ENCODE measurements at places on chromosomes 2 and 18.

DNA sequence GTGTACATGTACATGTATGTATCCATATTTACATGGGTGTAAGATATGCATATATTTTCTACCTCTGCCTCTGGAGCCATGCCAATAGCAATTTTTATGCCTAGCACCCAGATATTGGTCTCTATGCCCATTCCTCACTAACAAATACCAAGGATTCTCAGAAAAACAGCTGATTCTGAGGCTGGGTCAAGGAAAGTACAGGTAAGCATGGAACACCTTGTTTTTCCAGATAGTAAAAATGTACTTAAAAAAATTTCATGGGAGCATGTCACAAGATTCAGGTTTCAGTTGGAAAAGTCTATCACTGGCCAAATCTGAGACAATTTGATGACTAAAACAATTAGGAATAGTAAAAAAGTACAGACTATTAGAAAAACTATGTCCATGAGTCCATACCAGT is 114.5 kb upstream of the MAPRE2 start:
- no peak for DNase-seq

DNA sequence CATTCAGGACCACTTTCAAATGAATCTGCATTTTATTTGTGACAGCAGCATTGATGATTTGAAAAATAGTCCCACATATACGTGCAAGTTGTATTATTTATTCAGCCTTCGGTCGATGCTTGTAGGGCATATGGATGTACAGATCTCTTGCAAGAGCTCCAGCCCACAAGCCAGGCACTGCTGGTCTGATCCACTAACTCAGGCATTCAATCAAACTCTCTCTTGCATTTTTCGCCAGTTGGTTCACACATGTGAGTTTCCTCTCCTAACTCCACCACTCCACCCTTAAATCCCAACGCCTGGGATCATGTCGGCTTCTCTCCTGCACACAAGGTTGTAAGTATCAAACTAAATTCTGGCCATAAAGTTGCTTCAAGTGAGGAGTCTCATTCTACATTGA is 318.7 kb downstream of the CYP26B1 start:
- no peak for DNase-seq

- DNase-seq, result no peak
Observed at GRCh38 chr2:203543898-203544328, 8.8 kb upstream of the RAPH1 start.

GRCh38 chr2:19287324-19287723 is 71.1 kb downstream of the OSR1 start:
- no peak for DNase-seq

- DNase-seq, result peak; percentile 21
Observed at GRCh38 chr2:100482741-100483140, 12.5 kb downstream of the NMS start.

DNA sequence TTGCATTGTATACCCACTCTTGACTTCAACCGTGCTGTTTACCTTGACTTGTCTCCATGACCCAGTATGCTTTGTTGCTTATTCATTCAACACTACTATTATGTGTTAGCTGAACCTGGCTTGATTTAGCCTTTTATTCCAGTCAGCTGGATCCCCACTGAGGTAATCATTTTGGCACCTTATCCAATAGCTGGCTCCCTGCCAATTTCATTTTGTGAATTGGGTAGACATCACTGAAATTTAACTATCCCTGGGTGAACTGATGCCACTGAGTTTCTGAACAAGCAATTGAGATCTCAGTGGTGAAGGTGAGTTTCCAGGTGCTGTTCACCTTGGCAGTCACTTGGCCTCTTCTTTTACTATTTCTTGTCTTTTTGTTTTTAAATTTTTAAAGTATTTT is 584.3 kb downstream of the ADCYAP1 start:
- DNase-seq, result no peak

DNA sequence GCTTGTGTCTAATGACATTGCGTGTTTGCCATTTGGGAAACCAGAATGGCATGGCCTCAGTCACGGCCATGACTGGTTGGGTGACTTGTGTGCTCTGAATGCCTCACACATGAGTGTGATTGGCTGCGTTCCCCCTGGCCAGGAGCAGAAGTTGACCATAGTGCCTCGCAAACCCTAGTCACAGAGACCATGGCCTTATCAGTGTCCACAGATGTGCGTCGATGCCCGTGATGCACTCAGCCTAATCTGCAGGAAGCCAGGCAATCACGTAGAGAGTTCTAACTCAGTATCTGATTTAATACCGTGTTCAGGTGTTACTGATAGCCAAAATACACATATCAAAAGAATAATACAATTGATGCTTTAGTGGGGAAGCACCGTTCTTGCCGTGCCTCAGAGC is 64.0 kb downstream of the BOLA3 start:
- no peak for DNase-seq

DNA sequence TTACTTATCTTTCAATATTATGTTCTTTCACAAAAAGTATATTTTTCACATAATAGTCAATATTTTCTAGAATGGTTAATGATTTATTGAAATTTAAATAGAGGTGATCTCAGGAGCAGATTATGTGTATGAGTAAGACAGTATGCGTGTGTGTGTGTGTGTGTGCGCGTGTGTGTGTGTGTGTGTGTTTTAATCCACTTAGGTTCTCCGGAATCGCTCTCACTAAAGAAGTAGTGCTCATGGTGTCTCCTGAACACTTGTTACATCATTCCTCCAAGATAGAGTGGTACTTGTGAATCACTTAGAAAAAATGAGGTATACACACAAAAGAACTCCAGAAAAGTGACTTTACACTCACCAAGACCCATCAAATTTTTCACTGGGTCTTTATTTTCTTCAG is 91.0 kb upstream of the KCNH7 start:
- DNase-seq, result no peak

- no peak for DNase-seq
Observed at GRCh38 chr18:61628085-61628484, 264.7 kb downstream of the RNF152 start.

DNA sequence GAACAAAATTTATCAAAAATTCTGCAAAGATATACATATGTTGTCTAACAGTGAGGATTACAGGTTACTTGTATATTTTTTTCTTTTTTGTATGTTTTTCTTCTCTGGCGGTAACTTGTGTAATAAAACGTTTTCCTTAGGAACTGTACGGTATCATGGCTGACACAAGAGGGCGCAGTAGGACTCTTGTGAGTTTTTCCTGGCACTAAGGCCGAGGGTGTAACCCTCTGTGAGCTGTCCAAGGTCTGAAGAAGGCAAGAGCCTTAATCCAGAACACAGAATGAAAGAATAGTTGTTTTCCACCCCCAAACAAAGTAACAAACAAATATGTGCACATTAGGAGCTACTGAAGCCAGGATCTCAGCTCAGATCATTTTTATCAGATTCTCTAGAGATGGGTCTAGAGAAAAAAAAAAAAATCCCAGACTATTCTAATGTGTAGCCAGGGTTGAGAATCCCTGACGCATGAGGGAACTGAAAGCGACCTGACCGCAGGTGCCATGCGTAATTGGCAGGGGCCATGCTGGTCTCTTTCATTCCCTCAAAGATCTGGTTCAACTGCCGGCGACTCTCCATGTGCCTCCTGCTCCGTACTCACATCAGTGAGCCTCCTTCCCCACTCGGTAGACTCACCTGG is 27.0 kb downstream of the TMEM200C start:
- peak; percentile 45 for DNase-seq

- no peak for DNase-seq
Observed at GRCh38 chr18:75247611-75248421, 37.2 kb downstream of the TSHZ1 start.

DNA sequence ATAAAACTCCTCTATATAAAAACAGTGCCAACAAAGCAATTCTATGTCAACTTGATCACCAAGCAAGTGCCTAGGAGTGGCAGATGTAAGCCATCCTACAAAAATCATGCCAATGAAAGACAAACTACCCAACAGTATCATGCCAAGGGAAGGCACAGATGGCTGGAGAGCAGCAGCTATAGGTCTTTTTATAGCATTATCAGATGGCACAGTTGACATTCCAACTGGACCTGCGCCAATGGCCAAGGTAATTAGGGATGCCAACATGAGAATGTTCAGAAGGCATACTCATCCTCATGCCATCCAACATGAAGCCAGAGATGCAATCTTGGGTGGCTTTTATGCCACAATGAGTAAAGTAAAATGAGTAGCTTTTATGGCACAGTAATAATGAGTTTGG is 237.3 kb downstream of the OTX1 start:
- DNase-seq, result no peak

GRCh38 chr18:26630596-26630995 is 82.2 kb upstream of the KCTD1 start:
- DNase-seq, result no peak

DNA sequence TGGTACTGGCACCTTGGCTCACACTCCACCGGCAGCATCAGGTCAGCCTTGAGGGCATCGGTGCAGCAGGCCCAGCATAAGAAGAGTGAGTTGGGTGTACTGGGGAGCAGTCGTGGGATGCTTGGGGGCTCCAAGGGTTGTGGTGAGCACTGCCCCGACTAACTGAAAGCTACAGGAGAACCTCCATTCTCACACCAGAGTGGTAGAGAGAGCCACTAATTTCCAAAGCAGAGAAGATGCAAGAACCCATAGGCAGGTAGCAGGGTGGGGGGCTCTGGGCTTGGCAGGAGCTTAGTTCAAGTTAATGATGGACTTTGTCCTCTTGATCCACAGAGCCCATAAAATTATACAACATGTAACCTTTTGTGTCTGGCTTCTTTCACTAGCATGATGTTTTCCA is 148.0 kb upstream of the SMAD2 start:
- DNase-seq, result no peak

DNA sequence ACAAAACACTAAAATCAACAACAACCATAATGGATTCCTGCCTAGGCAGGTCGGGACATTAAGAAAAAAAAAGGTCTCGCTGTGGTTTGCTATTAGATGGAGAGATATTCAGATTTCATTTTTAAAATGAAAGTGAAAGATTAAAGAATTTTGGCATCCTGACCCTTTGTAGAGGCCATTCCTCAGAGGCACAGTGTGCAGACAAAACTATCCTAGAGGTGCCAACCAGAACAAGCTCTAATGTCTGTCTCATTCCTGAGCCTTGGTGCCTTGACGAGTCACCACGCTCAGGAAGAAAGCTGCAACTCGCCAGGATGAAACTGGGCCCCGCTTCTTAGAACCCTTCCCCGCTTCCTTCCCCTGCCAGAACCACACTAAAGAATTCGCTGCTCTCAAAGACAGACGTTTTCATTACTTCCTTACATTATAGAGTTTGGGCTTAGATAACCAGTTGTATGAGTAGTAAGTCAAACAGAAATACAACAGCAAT is 156.0 kb downstream of the TGIF1 start:
- DNase-seq, result no peak

DNA sequence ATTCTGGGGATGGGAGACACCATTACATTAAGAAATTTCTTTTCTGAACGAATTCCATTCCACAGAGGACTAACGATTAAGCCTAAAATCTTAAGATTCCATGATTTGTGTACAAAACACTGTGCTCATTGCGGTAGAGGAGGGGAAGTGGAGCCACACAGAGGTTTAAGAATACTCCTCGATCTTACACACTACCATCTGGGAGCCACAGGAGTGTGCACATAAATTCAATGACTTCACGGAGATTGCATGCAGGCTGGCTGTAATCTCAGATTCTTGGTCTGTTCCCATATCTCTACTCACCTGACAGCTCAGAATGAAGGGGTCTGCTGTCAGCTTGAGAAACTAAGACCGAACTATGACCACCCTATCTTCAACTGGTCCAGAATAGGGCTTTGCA is 762 bp downstream of the VPS4B start:
- DNase-seq, result no peak

GRCh38 chr2:171244970-171245782 is 84.5 kb upstream of the TLK1 start:
- DNase-seq, result no peak

GRCh38 chr2:30510409-30510808 is 63.4 kb downstream of the LCLAT1 start:
- no peak for DNase-seq

GRCh38 chr18:78876868-78877267 is 102.8 kb upstream of the SALL3 start:
- DNase-seq, result no peak

DNA sequence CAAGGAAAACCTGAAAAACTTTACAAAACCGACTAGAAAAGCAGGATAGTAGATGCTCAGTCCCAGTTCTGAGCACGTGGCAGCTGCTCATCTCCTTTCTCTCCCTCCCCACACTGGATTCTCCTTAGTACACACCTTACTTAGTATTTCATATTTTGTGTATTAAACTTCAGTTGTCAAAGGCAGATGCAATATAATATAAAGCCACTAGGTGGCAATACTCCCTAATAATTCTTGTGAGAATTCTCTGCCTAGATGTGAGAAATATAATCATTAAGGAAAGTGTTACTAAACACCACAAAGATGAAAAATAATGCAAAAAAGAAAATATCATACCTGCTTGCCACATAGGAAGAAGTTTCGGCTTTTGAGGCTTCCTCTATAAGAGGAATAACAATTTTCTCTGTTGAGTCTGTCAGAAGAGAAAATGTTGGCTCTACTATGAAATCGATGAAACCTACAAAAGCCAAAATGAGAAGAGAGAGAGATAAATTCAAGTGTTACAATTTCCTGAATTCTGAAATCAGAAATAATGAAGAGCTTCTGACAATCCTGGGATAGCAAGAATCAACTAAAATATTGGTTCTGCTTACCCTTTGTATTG is 200.6 kb downstream of the PPP1R1C start:
- peak; percentile 4 for DNase-seq

- no peak for DNase-seq
Observed at GRCh38 chr18:4102901-4103300, 352.2 kb downstream of the DLGAP1 start.

DNA sequence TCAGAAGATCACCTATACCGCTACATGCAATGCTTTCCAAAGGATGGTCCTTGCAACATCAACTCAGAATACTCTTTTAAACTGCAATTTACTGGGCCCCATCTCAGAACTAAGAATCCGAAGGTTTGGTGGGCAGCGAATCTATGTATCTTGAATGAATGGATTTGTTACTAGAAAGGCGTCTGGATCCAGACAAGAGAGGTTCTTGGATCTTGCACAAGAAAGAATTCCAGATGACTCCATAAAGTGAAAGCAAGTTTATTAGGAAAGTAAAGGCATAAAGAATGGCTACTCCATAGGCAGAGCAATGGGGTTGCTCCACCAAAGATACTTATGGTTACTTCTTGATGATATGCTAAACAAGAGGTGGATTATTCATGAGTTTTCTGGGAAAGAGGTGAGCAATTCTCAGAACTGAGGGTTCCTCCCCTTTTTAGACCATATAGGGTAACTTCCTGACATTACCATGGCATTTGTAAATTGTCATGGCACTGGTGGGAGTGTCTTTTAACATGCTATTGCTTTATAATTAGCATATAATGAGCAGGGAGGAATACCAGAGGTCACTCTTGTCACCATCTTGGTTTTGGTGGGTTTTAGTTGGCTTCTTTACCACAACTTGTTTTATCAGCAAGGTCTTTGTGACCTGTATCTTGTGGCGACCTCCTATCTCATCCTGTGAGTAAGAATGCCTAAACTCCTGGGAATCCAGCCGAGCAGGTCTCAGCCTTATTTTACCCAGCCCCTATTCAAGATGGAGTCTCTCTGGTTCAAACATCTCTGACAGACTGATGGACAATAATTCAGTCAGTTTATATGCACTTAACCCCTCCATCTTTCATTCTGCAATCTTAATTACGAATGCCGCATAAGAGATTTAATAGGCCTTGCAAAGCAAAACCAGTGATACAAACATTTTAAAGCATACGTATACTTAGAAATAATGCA is 7.5 kb upstream of the RMDN2 start:
- DNase-seq, result no peak

GRCh38 chr2:227515742-227516141 is 43.8 kb downstream of the AGFG1 start:
- DNase-seq, result no peak

GRCh38 chr2:9779596-9780264 is 63.5 kb upstream of the TAF1B start:
- DNase-seq, result no peak

GRCh38 chr2:157486596-157487270 is 42.8 kb upstream of the CYTIP start:
- no peak for DNase-seq
